Caki2 (cell line): ENCODE measurements at places on chromosomes 3 and 15. TPM values are rescaled to one million over a fixed set of nuclear protein-coding genes. Genes with fewer than 3 reads are reported as not detected.
A peak's percentile ranks its signal among the peaks of the same experiment; 100 is the strongest.

The GOLGA6B gene
- not detected in 2 replicates for total RNA-seq

- no peak for DNase-seq
Measured at GRCh38 chr3:31450345-31450744, 82.4 kb upstream of the STT3B start.

The FAM162A gene
- 36.5 and 42.1 TPM in 2 replicates for total RNA-seq

GRCh38 chr3:178003756-178004155 is 532.5 kb upstream of the KCNMB2 start:
- DNase-seq, result no peak

DNA sequence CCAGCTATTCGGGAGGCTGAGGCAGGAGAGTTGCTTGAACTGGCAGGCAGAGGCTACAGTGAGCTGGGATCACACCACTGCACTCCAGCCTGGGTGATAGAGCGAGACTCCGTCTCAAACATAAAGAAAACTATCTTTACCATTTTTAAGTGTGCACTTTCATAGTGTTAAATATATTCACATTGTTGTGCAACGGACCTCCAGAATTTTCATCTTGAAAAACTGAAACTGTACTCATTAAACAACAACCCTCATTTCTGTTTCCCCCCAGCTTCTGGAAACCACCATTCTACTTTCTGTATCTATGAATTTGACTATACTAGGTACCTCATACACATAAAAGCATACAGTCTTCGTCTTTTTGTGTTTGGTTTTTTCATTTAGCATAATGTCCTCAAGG is 375.1 kb downstream of the SHQ1 start:
- DNase-seq, result no peak

DNA sequence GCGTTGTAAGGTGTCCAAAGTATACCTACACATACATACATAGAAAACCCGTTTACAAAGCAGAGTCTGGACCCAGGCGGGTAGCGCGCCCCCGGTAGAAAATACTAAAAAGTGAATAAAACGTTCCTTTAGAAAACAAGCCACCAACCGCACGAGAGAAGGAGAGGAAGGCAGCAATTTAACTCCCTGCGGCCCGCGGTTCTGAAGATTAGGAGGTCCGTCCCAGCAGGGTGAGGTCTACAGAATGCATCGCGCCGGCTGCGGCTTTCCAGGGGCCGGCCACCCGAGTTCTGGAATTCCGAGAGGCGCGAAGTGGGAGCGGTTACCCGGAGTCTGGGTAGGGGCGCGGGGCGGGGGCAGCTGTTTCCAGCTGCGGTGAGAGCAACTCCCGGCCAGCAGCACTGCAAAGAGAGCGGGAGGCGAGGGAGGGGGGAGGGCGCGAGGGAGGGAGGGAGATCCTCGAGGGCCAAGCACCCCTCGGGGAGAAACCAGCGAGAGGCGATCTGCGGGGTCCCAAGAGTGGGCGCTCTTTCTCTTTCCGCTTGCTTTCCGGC is 318.6 kb downstream of the FGF12 start:
- DNase-seq, result no peak

The CHL1 gene
- total RNA-seq, result 2.0 and 7.3 TPM in 2 replicates

- no peak for DNase-seq
Measured at GRCh38 chr15:70340494-70340870, 242.8 kb upstream of the TLE3 start.

The CYFIP1 gene
- total RNA-seq, result 28.1 and 37.4 TPM in 2 replicates

The PXK gene
- 14.8 and 18.2 TPM in 2 replicates for total RNA-seq

The GOLGA8O gene
- total RNA-seq, result 0.72 and 6.1 TPM in 2 replicates

The SLC15A2 gene
- total RNA-seq, result not detected in 2 replicates

The FBXL22 gene
- total RNA-seq, result not detected in 2 replicates

DNA sequence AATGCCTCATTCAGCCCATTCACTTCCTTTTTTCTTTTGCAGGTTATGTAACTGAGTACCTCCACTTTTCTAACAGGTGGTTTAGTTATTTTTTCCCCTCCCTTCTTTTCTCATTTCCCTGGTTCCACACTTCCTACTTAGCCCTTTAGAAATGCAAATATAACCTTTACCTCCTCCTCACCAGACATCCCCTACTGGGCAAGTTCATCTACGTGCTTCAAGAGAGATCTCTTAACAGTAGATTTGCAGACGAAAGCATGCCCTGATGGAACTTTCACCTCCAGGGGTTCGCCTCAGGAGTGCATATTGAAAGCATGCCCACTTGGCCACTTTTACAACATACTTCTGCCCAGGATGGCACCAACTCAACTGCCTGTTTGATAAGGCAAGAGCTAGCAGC is 314.1 kb upstream of the LRRC3B start:
- no peak for DNase-seq

DNA sequence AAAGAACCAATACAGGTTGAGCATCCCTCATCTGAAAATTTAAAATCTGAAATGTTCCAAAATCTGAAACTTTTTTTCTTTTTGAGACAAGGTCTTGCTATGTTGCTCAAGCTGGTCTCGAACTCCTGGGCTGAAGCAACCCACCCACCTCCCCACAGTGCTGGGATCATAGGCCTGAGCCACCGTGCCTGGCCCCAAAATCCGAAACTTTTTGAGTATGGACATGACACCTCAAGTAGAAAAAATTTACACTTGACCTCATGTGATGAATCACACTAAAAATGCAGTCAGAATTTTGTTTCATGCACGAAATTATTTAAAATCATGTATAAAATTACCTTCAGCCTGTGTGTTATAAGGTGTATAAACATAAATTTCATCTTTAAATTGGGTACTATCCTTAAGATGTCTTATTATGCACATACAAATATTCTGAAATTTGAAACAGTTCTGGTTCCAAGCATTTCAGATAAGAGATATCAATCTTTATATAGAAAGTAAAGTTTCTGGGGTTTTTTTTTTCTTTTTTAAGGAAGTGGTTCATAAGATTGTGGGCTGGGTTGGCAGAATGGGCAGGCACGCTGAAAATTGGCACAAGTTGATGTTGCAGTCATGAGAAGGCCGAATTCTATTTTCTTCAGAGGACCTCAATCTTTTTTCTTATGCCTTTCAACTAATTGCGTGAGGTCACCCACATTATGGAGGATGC is 72.5 kb downstream of the SPRED1 start:
- no peak for DNase-seq

DNA sequence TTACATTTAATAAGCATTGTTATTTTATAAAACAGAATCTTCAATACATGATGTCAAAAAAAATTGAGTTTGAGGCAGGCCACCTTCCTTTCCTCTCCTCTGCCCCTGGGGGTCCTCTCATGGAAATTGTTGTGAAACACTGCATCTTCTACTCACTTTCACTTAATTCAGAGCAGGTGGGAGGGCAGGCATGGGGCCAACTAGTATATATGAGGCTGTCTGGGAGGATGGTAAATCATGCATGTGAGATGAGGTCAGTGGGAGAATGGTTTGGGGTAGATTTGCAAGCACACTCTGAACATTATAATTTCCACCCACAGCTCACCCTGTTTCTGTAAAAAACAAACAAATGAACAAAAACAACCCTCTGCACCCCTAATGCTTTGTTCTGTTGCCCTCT is 10.4 kb upstream of the CCDC14 start:
- no peak for DNase-seq

DNA sequence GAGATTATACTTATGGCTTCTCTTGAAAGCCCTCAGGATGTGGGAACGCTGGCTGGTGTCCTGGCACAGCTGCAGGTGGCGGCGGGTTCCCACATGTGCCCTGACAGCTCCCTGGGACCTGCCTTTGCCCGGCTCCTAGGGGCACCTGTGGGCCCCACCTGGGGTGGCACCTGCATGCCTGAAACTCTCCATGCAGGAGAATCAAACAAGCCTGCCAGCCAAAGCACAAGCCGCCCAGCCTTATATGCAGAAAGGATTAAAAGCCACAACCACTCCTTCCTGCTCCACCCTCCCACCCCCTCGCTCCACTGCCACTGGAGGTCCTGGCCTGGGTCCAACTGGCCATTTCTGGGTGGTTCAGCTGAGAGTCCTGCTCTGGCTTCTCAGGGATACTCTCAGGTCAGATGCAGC is 18.1 kb downstream of the TRPM1 start:
- DNase-seq, result peak; percentile 28

- DNase-seq, result no peak
Measured at GRCh38 chr15:25436707-25437106, 2.1 kb downstream of the UBE3A start.

The RARRES1 gene
- not detected in 2 replicates for total RNA-seq

DNA sequence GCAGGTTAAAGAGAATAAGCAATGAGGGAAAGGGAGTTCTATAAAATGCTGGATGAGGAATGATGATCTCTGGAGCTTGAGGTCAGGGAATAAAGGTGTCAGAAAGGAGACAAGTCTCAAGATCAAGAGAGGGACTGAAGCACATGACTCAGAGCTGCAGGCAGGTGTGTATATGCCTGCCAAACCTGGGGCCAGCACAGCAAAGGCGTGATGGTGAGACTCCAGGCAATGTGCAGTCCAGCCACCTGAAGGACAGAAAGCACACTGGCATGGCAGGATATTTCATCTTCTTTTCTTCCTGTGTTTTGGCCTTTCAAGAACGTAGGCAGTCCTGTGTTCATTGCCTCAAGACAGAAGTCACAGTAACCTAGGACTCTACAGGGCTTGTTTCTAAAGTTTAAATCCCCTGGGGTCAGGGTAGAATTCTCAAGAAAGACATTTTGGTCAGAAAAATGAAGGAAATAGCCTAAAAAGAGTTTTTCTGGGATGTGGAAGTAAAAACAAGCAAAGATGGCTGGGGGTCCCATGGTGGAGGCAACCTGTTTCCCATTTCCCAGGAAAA is 55.5 kb upstream of the TOPAZ1 start:
- DNase-seq, result no peak

DNA sequence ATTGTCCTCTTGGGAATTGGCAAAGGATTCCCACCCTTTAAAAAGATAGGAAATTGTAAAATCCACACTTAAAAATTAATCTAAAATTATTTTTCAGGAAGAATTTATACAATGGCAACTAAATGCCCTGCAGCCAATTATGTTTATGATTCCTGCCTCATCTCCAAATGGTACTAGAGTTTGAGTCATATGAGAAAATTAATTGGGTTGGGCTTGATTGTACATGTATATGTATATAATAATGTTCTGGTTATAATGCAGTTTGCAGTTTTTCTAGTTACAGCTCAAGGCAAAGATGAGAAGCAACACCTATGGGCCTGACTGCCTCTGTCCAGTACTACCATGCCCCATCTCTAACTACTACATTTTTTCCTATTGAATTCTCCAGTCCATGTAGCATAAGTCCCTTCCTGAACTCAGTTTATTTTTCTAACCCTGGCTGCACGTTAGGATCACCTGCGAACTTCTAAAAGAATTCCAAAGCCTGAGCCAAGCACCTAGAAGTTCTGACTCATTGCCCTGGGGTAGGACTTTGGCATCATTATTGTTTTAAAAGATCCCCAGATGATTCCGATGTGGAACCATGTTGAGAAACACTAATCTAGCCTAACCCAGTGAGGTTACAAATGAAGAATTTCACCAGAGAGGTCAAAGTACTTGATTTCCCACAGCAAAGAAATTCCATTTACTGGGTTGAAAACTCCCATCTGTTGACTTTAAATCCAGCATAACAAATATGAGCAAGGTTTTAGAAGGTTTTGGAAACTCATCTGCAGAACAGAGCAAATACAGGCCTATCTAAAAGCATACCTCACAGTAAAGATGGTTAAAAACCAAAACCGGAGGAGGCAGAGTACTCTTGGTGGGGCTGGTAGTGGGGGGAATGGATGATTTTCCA is 19.4 kb downstream of the TGFBR2 start:
- DNase-seq, result peak; percentile 86

The RHOA gene
- 417 and 435 TPM in 2 replicates for total RNA-seq
